Suppressor macrophage (primary cell): ENCODE measurements at places on chromosomes 12 and 14.

DNA sequence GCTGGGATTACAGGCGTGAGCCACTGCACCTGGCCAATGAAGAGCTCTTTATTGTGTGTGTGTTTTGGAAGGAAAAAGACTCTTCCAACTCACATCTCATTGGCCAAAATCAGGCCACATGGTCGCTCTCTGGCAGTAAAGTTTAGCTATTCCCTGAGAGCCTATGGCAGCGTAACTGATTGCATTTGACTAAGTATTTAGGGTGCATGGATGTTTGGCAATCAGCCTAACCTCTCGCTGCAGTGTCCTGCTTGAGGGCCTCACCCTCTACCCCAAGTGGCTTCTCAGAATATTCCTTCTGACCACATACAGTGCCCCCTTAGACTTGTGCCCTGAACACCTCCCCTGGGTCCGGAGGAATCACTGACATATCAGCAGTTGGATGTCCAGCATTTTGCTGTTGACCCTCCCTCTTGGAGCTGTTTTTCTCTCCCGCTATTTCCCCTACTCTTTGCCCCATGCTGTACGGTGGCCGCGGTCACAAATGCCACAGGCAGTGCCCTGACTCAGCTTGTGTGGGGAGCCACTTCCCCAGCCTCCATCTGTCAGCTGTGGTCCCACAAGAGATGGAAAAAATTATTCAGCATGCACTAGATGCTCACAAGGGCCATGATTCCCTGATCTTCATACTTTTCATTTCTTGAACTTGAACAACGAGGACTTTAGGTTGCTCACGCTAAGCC, 9.5 kb downstream of the PHETA1 start:
- DNase-seq = peak; percentile 74

GRCh38 chr12:124371970-124372555, 77.2 kb downstream of the RFLNA start:
- DNase-seq = no peak

DNA sequence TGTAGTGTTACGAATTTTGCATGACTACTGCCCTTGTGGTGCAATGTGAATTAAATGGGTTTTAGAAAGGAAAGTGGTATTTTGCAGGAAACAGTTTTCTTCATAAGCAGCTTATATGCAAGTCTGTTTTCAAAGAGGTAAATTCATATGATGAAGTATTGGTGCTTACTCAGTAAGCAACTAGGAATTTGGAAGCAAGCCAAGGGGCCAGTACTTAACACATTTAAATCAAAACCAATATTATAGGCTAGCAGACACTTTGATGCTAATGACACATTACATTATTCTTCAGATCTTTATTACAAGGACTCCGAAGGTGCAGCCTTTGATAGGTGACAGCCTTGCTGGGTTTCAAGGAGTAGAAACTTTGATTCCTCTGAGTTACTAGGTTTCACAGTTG, 23.1 kb downstream of the MGAT4C start:
- DNase-seq = no peak

DNA sequence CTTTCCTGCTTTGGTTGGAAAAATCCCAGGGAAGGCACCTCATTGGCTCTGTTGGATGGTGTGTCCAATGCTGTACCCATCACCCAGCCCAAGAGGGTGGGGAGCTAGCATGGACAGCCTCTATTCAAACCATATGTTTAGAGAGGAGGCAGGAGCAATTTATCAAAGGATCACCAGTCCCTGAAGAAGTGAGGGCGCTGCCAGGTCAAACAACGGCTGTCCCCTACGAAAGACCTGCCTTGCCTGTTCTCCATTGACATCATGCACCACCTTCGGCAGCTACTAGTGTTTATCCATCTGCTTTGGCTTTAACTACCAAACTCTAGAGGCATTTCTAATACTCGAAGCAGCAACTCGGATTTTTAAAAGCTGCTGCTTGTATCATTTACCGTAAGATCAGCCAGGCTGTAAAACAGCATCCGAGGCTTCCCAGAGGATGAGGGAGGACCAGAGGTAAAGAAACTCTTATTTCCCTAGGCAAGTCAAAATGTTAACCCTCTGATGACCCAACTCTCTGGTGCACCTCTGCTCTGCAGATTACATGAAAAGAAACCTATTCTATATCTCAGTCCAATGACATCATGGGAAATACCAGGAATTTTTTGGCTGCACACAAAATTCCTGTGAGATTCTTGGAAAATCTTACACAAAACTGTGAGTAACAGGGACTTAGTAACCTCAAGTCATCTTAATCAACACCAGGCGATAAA, 720.9 kb upstream of the TBX3 start:
- no peak for DNase-seq

DNA sequence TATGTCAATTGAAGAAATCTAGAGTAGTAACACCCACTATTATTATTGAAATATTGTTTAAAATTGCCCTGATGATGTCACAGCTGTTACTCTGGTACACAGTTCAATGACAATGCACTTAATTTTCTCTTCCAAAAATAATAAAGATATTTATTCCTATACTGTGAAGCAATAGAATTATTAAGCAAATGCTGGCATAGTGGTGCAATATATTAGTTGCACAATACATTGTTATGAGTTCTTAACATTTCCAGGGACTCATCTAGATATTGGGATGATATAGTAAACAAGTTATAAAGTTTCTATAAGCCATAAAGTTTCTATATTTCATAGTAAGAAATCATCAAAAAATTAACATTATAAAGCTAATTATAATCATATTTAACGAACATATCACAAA, 897.8 kb downstream of the LRFN5 start:
- DNase-seq = peak; percentile 21

DNA sequence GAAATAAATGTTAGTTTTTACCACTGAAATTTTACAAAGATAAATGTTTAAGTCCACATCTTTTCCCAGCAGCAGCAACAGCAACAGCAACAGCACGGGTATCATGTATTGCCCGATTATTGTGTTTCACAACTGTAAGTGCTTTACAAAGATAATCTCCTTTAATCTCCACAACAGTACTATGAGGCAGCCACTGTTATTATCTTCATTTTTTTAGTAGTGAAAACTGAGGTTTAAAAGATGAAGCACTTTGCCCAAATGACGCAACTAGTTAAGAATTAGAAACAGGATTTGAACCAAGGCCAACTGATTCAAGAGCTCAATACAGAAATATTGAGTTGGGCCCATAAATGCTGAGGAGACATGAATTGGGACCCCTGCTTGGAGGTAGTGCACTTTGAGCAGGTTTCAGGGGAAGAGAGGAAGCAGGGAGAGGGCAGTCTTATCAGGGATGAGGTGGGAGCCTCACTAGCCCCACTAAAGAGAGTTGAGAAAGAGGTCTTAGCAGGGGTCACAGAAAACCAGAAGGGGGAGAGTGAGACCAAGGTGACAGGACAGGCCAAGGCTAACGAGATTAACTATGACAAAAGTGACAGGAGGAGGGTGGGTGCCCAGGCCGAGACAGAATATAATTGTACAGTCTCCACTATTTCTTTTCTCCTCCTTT, 15.3 kb downstream of the KRT2 start:
- no peak for DNase-seq

DNA sequence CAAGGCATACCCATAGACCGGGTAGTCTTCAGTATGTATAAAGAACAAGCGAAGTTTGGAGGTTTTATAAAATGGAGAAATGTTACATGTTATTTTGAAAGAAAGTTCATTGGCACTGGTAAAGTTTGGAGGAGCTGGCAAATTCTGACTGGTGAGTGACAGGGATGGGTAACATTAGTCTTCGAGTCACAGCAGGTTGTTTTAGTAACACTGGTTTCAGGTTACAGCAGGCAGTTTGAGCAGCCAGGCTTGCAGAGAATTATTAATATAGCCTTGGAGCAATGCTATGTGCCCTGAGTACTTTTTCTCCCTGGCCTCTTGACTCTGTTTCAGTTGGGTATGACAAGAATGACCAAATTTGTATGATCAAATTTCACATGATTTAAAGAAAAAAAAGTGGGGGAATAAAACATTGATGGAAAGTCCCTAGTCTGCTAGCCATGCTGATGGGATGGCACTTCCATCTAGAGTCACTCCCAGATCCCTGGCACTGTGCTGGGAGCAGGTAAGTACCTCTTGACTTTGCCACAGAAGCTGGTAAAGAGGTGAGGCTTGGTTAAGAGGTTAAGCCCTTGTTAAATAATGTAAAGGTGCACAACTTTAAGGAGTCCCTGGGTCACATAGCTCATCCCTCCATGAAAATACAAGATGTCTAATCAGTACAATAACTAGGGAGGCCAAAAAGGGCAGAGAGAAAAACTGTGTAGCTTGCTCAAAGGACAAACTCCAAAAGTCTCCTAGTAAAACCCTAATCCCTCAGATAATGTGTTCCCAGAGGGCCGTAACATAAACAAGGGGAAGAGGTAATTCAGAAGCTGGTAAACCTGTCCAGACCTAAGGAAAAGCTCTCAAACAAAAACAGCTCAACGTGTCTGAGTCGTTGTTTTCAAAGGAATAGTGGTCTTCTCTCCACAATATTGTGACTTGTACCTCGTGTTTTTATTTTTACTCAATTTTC, 12.7 kb upstream of the SVOP start:
- no peak for DNase-seq

GRCh38 chr12:47811581-47812484, 7.9 kb downstream of the HDAC7 start:
- peak; percentile 65 for DNase-seq

GRCh38 chr14:104433401-104434213, 146.0 kb upstream of the C14orf180 start:
- no peak for DNase-seq

DNA sequence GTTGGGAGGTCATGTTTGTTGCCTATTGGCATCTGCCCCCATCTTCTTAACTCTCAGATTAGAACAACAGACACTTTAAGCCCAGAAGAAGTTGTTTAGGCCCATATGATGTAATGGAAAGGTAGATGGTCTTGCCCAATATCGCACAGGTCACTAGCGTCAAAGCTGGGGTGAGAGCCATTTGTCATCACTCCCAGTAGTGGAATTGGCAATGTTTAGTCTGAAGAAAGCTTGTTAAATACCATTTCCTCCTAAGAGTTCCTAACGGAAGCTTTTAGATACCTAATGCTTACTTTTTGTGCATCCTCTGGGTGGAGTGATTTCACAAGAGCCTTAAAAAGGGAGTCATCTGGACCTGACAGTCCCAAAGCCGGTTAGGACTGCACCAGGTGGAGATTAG, 125.4 kb downstream of the DACT1 start:
- no peak for DNase-seq

DNA sequence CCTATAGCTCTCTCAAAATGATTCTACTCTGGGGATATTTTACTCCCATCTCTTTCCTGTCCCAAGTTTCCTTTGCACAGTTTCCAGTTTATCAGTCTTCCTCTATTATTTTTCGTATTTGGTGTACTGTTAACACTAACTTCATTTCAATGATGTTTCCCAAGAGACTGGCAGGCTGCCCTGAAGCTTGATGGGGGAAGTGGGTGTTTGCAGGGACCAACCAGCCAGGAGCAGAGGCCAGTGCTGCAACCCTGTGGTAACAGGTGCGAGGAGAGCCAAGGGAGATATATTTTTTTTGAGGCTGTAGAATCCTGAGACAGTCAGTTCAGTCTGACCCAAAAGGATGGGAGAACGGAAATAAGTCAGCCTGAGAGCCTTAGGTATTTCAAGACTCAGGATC, 11.8 kb upstream of the CEBPE start:
- DNase-seq = no peak

GRCh38 chr12:117114784-117115183, 15.6 kb upstream of the TESC start:
- no peak for DNase-seq

DNA sequence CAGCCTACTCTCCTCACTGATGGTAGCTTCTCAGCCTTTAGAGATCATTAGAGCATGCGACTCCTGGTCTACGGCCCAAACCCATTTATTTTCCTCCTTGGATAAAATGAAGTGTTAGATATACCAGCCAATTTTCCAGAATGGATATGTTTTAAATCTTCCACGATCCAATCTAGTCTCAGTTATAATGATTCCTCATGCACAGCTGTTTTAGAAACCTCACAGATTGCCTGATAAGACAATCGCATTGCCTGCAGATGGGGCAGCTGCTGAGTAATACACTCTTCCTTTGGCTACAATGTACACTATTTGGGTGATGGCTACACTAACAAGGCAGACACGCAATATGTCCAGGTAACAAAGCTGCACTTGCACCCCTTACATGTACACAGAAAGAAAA, 227.1 kb downstream of the GLT1D1 start:
- no peak for DNase-seq

DNA sequence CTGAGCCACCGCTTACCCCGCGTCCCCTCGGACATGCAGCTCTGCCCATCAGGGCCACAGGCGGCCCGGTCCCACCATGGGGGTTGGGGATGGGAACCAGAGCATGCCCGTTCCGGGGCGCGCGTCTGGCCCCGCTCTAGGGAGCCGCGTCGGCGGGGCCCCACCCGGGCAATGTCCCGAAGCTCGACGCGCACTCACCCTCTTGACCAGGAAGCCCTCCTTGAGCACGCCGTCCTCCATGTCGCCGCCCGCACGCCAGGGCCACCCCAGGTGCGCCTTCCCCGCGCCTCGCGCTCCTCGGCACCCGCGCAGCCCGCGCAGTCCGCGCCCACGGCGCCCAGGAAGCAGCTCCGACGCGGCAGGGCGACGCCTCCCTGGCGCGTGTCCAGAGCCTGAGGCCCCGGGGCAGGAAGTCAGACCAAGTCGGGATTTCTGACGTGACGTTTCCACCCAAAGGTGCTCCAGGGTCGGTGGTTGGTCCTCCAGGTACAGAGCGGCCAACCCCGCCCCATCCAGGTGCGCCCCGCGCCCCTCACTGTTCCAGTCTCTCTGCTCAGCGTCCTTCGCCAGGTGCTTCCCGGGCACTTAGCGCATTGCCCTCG, at the start of gene PLEK2:
Gene PLEK2, minus strand, starts transcription at position 346 of the 602 bp plus-strand sequence. Its CDS starts 106 bp downstream, at position 240.
- peak; percentile 59 for DNase-seq

DNA sequence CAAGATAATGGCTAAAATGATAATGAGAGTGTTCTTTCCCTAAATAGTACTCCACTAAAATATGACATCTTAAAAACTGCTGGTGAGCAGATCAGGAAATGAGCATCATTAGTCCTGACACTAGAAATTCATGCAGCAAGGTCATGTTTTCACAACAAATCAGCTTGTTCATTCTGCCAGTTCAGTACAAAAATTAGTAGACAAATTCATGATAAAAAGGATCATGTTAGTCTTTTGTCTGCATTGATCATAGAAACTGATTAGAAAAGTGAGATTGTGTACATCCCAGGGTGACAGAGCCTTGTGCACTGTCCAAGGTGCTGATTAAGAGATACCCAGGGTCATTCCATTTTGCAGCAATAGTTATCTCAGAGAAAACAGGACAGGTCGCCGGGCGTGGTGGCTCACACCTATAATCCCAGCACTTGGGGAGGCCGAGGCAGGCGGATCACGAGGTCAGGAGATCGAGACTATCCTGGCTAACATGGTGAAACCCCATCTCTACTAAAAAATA, 163.6 kb downstream of the RIMBP2 start:
- no peak for DNase-seq

GRCh38 chr14:44768935-44769334, 192.8 kb downstream of the KLHL28 start:
- DNase-seq = no peak

GRCh38 chr12:72057330-72057914, 118.8 kb downstream of the TPH2 start:
- no peak for DNase-seq

DNA sequence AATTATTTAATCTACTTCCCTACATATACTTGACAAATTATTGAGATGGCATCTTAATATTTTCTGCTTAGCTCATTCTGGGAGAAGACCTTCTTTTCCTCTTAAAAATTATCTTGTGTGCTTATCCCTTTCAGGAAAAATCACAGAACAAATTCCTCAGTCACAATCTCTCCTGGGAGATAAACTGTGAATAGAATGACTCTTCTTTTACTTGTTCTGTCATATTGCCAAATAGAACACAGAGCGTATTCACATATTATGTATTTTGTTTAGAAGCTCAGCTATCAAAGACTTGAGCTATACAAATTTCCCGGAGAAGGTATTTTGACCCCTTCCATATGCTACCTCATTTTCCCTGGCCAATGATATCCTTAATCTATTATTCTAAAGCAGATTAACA, 146.7 kb downstream of the TMEM117 start:
- no peak for DNase-seq
